ENCODE measurements at places on chromosomes 12 and 14. TPM values are rescaled to one million over a fixed set of nuclear protein-coding genes. Genes with fewer than 3 reads are reported as not detected.

The PTCSC3 gene
- total RNA-seq, result not detected

The ATP23 gene
- total RNA-seq, result 8.8 TPM

The TPPP2 gene
- not detected for total RNA-seq

The NAV3 gene
- total RNA-seq, result 97.2 TPM

The YBX3 gene
- total RNA-seq, result 100.0 TPM

The ANO2 gene
- total RNA-seq, result 8.8 TPM

DNA sequence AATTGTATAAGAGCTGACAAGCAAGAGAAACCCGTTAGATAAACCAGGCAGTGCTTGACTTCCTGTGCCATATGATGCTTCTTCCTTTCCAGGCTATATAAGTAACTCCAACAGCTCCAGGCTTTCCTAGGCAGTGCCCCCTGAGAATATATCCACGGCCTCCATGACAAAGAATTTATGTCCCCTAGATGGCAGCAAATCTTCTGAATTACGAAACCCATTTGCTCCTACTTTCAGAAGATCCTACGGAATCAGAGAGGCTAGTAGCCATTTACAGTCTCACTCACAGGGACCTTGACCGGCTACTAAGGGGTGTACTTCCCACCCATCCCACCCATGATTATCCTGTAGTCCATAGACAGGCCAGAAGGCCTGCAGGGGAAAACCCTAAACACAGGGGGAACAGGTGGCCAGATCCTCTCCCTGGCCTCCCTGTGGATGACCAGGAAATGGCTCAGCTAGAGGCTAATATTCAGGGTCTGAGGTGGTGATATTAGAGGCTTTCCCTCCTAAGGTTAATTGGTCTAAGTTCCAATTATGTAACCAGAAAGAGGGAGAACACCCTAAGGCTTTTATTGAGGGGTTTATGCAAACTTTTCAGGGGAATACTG, 77.2 kb upstream of the DCD start:
- DNase-seq, result no peak

- no peak for DNase-seq
Observed at GRCh38 chr12:47281667-47282171, 202.0 kb upstream of the AMIGO2 start.

- DNase-seq, result no peak
Observed at GRCh38 chr12:111446631-111447570, 41.2 kb downstream of the SH2B3 start.

DNA sequence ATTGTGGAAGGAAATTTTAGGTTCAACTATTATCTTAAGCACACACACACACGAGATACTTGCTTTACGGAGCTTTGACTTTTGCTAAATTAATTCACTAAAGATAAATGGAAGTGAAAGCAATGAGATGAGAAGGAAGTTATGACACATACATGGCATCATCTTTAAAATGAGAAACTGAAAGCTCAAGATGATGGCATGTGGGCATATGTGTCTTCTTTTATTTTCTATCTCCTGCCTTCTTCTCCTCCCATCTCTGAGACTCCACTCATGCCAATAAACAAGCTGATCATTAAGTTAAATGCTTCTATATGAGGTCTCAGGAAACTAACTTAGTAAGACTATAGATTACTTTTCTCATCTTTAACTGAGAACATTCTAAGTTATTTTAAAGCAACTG, 216.7 kb downstream of the MED13L start:
- no peak for DNase-seq

DNA sequence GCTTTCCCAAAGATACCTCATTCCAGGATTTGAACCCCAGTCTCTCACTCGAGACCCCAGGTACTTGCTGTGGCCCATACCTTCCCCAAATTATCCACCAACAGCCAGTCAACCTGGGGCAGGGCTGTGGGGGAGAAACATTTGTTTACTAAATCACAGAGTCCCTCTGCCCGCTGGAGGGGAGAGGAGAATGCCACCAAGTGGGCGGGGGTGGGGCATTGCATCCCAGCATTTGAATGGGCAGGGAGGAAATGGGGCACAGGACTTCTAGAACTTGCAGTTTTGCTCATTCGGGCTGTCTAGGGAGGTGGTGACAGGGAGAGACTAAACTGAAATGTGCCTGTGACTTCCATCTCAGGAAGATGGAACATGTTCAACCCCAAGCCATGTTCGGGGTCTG, 10.9 kb upstream of the SERPINA9 start:
- no peak for DNase-seq

DNA sequence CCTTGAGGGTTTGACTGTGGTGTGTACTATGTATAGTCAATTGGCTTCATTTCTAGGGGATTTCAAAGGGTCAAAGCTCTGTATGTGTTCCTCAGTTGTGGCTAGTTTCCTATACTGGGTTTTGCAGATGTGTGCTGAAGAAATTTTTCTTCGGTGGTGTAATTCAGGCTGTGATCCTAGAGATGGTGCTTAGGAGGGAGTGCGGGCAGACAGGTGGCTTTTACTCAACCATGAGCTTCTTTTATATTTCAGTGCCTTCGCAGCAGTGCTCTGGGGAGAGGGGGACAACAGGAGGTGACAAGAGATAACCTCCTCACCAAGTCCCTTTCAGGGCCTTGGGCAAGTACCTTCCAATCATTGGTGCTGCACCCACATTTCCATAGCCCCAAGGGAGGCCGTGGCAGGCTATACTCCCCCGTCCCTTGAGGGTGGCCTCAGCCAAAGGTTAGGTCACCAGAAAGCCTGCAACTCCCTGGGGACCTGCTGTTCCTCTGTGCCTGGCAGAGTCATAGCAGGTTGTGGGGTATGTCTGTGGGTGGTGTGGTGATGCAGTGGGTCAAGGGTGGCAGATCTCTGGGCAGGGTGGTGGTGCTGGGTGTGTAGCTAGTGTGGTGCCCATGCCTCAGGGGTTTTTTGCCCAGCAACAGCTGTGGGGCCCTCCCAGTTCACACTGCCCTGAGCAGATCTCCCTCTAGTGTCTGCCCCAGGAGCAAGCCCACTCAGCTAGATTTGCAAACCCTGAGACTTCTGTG, 37.0 kb upstream of the TMX1 start:
- DNase-seq, result no peak

DNA sequence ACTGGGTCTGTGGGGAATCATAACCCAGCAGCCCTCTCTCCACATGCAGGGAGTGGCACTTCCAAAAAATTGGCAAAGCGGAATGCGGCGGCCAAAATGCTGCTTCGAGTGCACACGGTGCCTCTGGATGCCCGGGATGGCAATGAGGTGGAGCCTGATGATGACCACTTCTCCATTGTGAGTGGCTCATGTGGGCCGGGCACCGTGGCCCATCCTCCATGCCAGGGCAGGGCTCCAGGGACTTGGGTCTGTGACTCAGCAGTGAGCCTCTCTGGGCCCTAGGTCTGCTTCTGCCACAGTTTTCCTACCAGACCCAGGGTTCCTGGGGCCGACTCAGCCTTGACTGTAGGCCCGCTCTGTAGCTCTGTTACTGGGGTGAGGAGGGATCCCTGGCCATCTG, 2.2 kb downstream of the NPFF start:
- no peak for DNase-seq

DNA sequence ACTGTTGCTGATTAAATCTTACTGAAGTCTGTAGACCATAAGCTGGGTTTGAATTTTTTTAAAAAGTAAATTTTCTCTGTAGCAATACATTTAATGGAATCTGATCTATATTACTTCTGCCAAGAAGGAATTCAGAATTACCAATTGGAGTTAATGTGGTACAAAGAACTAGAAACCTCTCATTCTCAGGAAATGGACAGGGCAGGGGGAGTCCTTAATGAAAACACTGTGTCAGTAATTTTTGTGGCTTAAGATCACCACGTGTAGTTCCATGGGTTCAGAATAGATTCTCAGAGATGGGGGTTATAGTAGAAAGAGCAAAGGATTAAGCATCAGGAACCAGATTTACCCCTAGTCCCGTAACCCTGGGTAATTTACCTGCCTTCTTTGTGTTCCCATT, 30.3 kb downstream of the FBXL14 start:
- no peak for DNase-seq

DNA sequence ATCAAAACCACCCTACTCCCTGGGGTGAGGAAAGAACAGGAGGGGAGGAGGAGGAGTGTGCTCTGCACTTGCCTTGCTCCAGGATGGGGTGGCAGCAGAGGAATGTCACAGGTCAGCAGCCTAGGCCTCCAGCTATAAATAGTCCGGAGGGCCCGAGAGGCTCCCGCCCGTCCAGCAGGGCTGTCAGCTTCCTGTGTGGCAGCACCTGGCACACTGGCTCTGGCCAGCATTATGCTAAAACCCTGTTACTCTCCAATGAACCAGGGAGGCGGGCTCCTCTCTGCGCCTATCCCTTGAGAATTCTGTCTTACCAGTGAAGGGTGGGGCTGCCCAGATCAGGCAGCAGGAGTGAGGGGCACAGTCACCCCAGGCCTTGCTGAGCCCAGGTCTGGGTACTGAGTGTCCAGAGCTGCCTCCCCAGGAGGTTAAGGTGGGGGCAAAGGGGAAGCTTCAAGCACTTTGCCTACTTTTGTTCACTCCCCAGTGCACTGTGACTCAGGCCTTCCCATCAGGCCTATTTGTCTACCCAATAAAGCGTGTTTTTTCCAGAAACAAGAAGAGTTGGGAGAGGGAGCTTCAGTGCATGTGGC, 1.2 kb upstream of the COX14 start:
- DNase-seq, result no peak

DNA sequence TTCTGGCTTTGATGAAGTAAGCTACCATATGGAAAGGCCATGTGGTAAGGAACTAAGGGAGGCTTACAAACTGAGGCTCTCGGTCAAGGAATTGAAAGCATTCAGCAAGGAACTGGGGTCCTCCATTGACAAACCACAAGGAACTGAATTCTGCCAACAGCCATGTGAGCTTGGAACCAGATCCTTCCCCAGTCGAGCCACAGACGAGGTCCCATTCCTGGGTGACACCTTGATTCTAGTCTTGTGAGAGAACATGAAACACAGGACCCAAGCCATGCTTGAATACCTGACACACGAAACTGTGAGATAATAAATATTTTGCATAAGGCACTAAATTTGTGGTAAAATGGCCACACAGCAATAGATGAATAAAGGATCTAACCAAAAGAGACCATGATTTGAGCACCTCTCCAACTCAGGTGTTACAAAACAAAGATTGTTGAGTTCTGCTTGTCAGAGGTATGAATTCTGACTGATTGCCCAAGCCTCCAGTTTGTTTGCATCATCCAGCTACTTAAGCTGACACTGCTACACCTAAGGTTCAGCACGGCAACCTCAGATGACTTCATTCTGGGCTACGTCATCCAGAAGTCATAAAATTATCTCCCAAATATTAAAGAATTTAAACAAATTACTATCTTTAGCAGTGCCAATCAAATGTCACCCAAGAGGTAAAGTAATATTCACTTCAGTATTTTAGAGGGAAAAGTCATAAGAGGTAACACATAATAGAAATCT, 59.4 kb downstream of the GARIN6 start:
- DNase-seq, result no peak

All from urinary bladder (tissue), 4 donors.